ENCODE measurements at places on chromosomes 2 and 18. TPM values are rescaled to one million over a fixed set of nuclear protein-coding genes. Genes with fewer than 3 reads are reported as not detected.

- DNase-seq, result no peak
Observed at GRCh38 chr18:48440924-48441323, 31.7 kb upstream of the ZBTB7C start.

GRCh38 chr18:79326413-79327198 lies 69.1 kb upstream of the NFATC1 start:
- DNase-seq, result no peak

DNA sequence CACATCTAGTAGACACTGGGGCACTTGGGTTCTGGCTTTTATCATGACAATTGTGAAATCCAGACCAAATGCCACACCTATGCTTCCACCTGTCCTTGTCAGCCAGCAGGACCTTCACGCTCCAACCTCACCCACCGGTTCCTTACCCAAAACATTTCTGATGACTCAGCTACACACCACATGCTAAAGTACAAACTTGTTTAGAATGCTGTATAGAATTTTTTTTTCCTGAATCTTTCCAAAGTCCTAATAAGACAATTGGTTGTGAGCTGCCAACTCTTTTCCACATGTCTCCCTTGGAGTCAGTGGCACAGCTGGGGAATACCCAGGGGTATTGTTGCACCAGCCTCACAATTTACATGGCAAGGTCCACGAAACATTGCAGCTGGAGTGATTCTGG lies 75.5 kb upstream of the LPIN2 start:
- no peak for DNase-seq

DNA sequence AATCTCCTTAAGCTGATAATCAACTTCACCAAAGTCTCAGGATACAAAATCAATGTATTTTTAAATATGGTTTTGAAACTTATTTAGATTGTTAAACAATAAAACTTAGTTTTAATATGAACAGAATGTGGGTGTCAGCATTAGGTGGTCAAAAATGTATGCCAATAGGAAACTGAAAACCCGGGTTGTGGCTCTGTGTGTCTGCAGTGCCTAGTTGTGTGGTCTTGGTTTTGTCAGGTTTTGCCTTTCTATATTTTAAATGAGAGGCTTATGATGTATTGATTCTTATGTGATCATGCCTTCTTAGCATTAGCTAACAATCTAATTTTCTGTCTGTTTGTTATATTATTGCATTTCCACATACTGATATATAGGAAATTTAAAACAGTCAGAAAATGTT lies 227.8 kb downstream of the ZNF407 start:
- DNase-seq, result no peak

The PLCL1 gene
- 0.09 TPM for total RNA-seq

GRCh38 chr2:55875434-55876135 lies 48.0 kb downstream of the EFEMP1 start:
- no peak for DNase-seq

Measured in NCI-H460 (cell line).